Type B pancreatic cell (in vitro differentiated cells): ENCODE measurements at places on chromosomes 3 and 15.

DNA sequence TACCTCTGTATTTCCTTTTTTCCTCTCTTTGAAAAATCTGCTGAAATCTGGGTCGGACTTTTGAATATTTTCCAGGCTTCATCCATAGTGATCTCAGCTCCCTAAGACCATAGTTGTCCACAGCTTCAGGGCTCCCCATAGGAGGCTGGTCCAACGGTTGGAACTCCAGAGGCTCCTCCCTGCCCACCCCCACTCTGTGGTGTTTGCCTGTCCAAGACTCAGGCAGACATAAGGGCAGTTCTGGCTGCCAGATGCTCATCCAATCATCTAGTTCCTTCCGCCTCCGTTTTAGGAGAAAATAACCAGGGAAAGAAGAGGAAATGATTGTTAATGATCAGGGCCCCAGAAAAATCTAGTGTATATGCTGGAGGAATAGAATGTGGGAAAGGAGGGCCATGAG, 27.9 kb upstream of the PRTG start:
- DNase-seq = no peak

DNA sequence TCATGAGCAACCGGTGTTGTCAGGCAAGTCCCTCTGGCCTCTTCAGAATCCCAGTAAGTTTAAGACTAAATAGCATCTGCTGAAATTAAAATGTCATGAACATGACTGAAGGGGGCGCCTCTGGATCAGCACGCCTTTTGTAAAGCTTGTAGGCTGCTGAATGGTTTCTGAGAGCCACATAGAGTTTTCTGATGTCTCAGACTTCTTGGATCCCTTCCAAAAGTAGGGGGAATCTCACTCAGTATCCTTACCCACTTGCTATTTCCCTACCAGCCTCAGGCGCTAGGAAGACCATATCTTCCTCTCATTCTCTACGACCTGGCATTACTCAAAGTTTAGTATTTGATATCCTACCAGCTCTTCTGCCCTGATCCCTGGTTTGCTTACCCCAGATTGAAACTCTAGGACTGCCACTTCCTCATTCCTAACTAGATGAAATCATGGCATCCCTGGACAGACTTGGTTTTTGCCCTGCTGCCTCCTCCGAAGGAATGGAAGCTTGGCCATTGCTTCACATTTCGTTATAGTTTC, 62.7 kb upstream of the CD47 start:
- no peak for DNase-seq

GRCh38 chr15:32106401-32107381, 76.4 kb downstream of the CHRNA7 start:
- DNase-seq = no peak

DNA sequence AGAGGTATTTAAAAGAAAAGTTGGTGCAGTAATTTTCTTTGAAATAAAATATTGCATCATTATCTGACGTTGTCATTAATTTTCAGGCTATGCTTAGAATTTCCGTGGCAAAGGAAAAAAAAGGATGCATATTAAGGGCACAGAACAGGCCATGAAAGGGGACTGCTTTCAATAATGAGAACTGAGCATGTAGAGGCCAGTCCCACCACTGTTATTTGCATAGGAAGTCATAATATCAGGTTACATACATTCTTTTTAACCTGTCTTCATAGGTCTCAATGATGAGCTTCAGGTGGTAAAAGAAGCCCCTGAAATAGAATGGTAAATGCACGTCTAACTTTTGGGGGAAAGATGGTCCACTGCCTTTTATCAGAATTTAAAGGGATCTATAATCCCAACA, 272.1 kb upstream of the ALCAM start:
- DNase-seq = no peak

DNA sequence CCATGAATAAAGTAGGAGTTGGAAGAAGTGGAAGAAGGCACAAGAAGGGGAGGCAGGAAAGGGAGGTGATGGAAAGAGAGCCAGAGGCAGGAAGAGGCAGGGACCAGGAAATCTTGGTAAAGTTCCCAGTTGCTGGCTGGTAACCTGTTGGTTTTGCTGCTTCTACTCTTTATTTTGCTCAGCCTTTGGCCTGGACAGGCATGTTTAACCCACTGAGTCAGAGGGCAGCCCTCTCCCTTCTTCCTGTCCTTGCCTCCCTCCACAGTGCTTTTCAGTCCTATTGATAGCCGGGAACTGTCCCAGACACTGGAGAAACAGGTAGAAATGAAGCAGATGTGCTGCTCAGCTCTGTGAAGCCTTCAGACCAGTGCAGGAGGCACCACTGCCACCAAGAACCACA, 43.4 kb upstream of the APEH start:
- DNase-seq = no peak

GRCh38 chr15:89085289-89085926, 2.8 kb upstream of the ABHD2 start:
- no peak for DNase-seq

DNA sequence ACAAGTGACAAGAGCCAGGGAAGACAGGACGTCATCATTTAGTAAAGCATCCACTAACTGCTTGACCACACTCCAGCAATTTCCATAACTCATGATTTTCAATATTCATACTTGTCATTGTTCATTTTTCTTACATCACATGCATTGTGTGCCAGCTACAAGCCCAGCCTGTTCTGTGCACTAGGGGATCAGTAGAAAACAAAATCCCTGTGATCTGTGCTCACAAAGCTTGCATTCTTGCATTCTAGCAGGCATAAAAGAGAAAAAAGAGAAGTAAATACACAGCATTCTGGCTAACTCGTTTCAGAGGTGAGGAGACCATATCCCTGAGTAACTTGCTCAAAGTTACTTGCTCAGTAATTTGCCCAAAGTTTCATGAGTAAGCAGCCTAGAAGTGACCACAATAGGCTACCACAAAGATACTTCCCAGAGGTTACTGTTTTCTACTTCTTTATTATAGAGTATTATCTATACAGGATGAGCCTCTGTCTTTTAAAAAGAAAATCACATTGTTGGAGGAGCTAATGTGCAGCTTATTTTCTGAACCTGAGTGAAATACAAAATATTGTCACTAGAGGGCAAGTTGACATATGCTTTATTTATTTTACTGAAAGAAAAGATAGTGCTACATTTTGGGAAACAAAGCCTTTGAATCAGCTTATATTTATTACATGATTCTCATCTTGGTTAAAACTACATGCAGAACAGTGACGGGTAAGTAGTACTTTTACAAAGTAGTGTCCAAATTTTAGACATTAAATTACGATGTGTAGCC, 701.4 kb upstream of the LMCD1 start:
- DNase-seq = no peak

GRCh38 chr3:125072749-125073389, 17.1 kb upstream of the HEG1 start:
- no peak for DNase-seq

DNA sequence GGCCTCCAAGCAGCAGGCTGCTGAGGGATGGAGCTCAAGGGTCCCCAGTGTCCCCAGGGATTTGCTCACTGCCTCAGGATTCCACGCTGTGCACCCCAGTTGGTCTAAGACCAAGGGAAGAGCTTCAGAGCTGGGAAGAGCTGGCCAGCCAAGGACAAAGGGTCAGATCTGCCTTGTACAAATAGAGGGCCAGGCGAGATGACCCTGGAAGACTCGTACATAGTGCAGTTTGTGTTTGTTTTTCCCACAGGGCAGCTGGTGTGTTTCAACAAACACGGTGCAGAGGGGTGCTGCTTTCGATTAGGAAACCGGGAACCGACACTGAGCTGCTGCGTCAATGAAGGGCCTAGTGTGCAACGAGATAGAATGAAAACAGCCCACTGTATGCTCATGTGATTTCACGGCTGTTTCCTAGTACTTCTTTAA, 56.1 kb upstream of the TRPM1 start:
- no peak for DNase-seq

DNA sequence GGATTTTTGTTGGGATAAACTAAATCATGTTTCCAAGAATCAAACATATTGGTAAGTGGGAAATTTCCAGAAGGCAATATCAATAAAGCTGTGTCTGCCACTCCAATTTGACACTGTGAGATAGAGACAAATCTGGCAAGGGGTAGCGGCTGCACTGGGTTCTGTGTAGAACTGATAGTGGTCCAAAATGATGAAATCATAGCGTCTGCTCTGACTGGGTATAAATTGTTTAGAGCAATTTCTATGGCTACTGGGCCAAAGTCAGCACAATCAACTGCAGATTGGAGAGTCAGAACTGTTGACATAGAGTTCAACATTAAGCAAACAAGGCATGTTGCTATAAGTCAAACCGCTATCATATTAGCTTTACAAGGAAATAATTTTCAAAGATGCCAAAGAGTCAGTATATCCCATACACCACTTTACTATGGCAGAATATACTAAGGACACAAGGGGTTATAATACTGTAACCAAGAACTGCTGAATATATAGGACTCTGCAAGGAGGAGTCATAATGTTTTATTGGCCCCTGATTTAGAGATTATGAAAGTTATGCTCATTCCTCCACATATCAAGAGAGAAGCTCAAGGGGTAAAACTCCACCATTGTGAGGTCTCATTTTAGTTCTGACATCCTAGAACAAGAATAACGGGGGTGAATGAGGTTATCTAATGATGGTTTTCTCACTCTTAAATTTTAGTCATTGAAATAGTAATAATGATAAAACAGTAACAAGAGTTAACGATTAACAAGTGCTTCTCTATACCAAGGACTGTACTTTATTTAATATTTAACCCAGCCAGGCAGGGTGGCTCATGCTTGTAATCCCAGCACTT, 309.7 kb upstream of the GADL1 start:
- no peak for DNase-seq

DNA sequence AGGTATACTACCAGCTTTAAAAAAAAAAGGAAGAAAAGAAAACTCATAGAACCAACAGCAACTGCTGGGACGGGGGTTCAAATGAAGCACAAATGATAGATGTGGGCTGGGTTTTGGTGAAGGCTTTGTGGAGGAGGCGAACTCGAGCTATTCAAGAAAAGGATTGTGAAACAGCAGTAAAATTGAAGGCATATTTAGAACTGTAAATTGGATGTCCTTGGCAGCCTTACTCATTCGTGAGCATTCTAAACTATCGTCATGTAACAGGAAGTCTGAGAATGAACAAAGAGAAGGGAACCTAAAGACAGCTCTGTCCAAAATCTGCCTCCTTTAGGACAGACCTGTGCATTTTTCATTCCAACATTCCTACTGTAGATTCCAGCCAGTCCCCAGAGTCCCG, 97.8 kb downstream of the LARS2 start:
- no peak for DNase-seq

GRCh38 chr3:122103821-122104514, 48.8 kb downstream of the CD86 start:
- no peak for DNase-seq

DNA sequence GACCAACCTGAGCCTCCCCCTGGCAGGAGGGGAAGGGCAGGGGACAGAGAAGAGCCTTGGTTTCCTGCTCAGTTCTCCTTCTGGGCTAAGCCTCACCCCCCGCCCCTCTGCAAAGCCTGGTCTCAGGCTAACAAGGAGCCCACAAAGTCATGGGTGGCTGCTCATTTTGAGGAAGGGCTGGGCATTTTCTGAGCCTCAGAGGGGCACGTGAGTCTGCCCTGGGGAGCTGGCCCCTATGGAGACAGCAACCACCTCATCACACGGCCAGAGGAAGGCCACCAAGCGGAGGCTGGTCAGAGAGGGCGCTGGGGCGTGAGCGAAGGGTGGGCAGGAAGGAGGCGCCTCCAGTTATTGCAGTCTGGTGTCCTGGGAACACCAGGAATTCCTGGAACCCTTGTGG, 18.7 kb downstream of the ABTB1 start:
- DNase-seq = no peak

GRCh38 chr15:47517737-47518136, 199.6 kb upstream of the SEMA6D start:
- no peak for DNase-seq

DNA sequence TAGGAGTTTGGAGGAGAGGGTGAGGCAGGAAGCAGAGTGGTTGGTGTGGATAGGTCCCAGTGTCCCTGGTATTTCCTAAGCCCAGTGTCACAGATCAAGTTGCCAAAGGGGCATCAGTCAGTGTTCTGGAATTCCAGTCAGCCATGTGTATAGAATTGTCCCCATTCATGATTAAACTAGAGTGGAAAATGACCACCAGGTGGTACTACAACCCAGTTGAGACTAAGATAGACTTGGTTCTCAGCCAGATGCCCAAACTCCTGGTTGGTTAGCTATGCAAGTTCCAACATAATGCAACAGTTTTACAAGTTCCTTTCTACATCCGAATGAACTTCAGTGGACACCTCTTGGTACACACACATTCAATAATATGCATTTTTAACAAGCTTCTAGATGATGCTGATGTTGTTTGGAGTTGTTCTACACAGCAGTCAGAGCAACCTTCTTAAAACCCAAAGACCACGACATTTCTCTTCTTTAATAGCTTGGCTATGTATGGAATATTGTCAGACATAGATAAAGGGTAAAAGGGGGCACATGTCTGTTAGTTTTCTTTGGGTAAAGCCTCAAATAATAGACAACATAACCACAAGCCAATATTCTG, 8.4 kb upstream of the ATR start:
- no peak for DNase-seq

DNA sequence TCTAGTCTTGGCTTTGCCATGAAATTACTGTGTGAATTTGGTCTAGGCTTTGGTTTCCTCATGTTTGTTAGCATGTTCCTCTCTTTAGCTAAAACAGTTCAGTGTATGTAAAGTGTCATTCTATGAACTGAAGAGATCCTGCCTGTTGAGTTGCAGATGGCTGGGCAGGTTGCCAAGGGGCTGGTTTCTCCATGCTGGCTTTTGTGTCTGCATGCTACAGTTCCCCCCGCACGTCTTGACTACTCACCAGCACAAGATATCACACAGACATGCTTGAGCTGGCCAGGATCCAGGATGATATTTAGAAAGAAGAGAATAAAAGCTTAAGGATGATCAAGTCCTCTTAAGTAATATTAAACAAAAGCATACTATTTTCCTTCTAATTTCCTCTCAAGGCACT, 90.2 kb downstream of the CERS3 start:
- DNase-seq = no peak

DNA sequence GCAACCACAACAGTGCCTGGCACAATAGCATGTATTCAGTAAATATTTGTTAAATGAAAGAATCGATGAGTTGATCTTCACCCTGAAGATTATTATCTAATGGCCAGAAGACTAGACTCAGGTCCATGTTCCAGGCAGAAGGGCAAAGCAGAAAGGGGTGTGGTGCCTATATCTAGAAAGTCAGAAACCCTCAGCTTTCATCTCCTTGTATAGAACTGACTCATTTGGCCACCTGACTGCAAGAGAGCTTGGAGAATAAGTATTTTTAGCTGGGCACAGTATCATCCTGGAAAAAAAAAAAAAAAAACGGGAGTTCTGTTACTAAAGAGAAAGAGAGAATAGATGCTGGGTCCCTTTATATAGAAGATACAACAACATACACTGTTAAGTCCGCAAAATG, 69.7 kb upstream of the SPRED1 start:
- no peak for DNase-seq

GRCh38 chr3:158559504-158559903, 11.5 kb upstream of the MLF1 start:
- no peak for DNase-seq
